ENCODE measurements at places on chromosomes 7 and 10.

DNA sequence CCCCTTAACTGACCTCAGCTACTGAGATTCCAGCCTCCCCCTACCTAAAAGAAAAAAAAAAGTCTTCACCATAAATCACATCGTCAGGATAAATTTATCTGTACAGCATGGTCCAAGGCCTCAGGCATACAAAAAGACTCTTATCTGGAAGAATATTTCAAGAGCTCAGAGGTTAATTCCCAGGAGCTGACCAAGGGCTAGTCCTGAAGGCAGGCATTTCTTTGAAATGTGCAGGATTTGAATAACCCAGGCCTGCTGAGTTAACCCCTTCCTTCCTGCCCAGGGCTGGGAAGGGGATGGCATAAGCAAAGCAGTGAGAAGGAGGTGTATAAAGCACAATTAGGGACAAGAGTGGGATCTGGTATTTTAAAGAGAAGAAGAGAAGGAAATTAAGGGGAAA, 111.2 kb downstream of the RNLS start:
- no peak for DNase-seq

DNA sequence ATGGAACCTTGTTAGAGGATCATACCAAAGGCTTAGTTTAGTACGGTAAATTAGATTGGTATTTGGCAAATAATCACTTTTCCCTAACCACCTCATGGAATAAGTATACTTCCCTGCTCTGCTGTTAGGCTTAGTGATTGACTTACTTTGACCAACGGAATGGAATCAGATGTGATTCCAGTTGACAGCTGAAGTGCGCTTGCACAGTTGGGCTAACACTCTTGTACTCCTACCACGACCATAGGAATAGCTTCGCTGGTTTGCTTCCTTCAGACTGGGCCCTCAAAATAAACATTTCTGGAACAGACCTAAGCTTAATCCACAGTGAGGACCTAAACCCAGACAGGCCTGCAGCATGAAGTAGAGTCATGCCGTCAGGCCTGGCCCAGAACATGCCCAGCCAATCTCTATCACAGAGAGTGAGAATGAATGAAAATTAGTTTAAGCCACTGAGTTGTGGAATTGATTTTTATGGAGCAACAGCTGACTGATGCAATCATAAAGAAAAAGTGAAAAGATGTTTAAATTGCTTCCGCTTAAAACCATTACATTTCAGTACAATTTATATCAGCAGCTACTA, 122.3 kb downstream of the DOCK4 start:
- no peak for DNase-seq

GRCh38 chr7:81664304-81664703, 105.5 kb downstream of the HGF start:
- no peak for DNase-seq

DNA sequence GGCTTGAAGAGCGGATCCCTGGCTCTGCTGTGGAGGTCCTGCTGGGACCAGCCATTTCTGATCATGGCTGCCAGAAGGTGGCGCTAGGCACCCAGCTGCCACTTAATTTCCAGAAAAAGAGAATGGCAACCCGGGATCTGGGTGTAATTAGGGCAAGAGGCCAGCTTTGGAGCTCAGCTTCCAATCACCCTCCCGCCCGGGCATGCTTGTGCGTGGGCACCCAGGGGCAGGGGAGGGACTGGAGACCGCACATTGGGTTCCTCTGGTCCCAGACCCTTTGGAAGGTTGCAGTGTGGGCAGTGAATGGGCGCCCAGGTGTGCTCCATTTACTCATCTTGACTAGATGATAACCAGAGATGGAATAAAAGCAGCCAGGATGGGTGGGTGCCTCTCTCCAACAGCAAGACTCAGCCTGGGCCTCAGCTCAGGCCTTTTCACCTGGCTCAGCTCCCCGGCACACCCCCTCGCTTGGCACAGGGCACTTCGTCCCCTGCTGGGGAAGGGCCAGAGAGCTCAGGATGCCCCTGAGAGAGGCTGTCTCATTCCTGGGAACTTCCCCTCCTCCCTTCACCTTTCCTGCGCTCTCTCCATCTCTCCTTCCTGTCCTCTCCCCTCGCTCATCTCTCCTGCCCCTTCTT, 14.7 kb downstream of the FAM241B start:
- peak; percentile 66 for DNase-seq

DNA sequence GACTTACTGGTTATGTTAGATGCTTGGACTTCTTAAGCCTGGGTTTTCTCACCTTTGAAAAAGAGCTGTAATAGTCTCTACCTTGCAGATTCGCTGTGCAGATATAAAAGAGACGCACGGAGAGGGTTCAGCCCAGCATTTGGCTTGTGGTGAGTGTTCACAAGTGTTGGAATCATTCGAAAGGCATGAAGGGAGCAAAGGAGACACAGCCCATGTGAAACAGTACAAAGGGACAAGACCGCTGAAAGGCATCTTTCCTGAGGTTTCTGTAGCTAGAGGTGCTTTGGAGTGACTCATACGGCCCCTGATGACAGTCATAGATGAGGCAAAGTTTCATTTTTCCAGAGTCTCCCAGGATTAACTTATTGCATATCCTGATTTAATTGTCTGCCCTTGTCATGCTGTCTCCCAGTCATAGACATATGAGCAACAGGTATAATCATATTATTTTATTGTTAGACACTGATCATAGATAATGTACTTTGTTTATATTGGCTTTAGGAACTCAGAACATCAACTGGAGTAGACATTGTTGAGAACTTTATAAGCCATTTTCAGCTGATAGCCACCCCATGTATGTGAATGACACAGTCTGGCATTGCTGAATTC, 171.1 kb downstream of the ADRA2A start:
- DNase-seq, result no peak

GRCh38 chr10:113854761-113855588, 514 bp downstream of the NHLRC2 start:
- peak; percentile 75 for DNase-seq

DNA sequence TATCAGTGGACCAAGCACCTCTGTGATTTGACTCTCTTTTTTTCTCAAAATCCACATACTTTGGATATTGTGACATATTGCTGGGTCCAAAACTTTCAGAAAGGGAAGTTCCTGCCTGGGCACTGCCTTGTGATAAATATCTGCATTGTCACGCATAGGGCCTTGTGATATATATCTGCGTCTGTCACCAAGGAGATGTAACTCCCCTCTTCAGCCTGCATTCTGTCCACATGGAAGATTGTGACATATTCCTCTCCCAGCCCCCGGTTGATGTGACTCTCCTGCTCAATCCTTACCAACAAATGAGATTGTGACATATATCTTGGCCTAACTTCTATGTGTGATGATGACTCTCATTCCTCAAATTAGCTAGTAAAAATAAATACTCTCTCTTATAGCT, 25.4 kb upstream of the ZNF107 start:
- DNase-seq, result no peak

DNA sequence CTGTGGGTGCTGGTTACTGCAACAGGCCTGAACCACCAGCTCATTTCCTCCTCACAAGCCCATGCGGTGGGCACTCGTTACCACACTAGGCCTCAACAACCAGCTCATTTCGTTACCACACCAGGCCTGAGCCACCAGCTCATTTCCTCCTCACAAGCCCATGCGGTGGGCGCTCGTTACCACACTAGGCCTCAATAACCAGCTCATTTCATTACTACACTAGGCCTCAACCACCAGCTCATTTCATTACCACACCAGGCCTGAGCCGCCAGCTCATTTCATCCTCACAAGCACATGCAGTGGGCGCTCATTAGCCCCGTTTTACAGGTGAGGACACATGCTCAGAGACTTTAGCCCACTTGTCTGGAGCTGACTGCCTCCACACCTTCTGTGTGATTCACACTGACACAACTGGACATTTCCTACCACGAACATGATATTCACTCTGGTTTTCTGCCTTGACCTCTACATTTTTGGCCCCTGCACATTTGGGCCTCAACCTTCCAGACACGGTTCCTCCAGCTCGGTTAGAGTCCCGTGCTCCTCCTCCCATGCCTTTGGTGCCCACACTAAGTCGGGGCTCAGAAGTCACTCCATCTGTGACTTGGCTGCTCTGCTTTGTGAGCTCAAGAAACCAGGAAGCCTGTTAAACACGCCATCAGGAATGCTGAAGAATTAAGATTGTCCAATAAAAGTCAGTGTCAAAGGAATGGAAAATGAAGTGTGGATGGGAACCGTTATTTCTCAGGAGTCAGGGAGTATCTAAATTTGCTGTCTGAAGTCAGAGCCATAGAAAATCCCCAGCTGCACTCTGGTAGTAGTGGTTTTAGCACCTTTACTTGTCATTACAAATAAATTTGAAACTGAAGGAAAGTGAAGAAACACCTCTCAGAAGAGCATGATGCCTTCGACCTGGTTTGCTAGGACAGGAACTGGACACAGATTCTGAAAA, 55.8 kb upstream of the LANCL2 start:
- peak; percentile 37 for DNase-seq

- DNase-seq, result no peak
Measured at GRCh38 chr7:94352887-94353286, 41.8 kb upstream of the COL1A2 start.

GRCh38 chr10:112784022-112784461, 166.0 kb upstream of the TCF7L2 start:
- DNase-seq, result no peak

DNA sequence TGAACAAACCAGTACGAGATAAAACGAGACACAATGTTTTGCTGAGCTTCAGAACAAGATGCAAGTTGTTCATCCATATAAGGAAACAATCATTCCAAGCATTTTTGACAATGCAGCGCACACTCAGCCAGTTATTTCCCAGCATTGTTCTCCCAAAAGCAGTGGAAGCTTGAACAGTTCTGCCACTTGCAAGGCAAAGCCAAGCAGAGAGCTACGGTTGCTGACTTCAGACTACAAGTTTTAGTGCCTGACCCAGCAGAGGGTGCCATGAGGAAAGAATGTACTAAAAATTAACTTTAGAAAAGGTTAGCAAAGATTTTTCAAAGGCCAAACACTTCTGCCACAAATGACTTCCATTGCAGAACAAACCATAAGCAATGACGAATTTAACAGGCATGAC, 152.5 kb downstream of the SLC25A13 start:
- no peak for DNase-seq

GRCh38 chr7:101535351-101535751, 93.7 kb downstream of the MYL10 start:
- no peak for DNase-seq

DNA sequence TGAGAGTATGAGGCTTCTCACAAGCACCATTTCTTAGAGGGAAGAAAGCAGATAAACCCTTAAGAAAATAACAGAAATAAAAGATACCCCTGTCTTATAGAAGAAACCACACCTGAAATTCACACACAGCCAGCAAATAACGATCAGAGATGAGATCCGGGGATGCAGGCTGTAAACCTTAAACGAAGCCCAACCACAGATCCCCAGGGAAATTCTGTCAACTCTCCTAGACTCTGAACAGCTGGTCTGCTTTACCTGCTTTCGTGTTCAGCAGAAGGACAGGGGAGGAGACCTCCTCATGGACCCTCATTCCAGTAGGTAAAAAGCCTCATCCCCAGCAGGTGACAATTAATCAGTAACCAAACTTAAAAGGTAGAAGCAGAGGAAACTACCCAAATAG, 45.0 kb downstream of the VOPP1 start:
- no peak for DNase-seq

DNA sequence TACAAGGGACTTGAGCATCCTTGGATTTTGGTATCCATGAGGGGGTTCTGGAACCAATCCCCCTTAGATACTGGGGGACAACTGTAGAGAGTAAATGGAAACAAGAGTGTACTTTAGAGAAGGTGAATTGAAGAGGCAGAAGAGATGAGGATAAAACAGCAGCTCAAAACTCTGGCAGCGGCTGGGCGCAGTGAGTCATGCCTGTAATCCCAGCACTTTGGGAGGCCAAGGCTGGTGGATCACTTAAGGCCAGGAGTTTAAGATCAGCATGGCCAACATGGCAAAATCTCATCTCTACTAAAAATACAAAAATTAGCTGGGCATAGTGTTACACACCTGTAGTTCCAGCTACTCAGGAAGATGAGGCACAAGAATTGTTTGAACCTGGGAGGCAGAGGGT, 218.7 kb downstream of the GALNT17 start:
- DNase-seq, result no peak

- no peak for DNase-seq
Measured at GRCh38 chr10:3898821-3899220, 113.8 kb upstream of the KLF6 start.

DNA sequence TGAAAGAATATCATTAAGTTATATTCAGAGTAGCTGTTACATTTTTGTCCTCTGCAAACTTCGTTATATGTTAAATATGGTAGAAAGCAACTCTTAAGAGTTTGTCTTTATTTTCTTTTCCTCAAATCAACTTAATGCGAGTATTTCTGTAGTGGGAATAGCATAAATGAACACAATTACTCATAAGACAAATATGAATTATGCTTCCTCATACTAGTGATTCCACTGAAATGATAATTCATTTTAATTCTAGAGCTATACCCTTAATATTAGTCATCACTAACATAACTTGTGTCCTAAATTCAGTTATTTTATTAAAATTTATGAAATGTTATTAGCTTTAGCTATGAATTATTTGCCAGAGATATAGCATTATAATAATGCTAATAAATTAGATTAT, 820.6 kb upstream of the KCND2 start:
- DNase-seq, result no peak

DNA sequence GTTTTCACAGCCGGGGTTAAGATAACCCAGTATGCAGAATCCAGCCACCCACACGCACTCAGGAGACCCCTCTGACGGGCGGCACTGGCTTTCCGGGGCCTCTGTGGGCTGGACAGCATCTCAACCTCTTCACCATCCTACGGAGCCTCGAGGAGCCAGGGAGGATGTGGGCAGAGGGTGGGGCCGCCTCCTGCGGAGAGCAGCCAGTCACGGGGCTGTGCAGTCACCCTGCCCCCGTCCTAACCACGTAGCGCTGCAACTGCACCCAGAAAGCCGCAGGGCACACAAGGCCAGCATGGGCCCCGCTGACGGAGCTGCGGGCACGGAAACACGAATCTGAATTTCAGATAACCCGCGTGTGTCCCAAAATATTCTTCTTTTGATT, 270.3 kb downstream of the ELFN1 start:
- DNase-seq, result peak; percentile 73

DNA sequence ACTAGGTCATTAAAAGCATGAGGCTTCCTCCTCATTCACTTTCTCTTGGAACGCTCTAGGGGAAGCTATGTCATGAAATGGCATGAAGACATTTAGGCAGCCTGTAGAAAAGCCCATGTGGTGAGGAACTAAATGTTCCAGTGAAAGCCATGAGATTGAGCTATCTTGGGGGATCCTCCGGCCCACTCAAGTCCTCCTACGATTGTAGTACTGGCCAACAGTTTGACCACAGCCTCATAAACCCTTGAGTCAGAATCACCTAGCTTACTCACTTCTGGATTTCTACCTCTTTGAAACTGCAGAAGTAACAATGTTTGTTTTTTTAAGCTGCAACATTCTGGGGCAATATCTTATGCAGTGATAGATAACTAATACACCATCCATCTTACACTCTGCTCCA, 605.1 kb downstream of the SORCS1 start:
- DNase-seq, result no peak

- no peak for DNase-seq
Measured at GRCh38 chr7:134532180-134532953, 5.0 kb downstream of the AKR1B10 start.

GRCh38 chr7:5082806-5083205, 37.1 kb downstream of the RBAK start:
- no peak for DNase-seq

GRCh38 chr7:31688996-31689395, 2.0 kb downstream of the PPP1R17 start:
- DNase-seq, result no peak

All from left ventricle myocardium superior (tissue), 1 donor.